ENCODE measurements at places on chromosomes 1 and 21. TPM values are rescaled to one million over a fixed set of nuclear protein-coding genes. Genes with fewer than 3 reads are reported as not detected.

- DNase-seq = no peak
Observed at GRCh38 chr1:247574664-247575063, 13.5 kb upstream of the OR2G2 start.

- DNase-seq = no peak
Observed at GRCh38 chr1:196466166-196466565, 142.1 kb downstream of the KCNT2 start.

- DNase-seq = no peak
Observed at GRCh38 chr1:25996966-25997827, 666 bp downstream of the PAFAH2 start.

GRCh38 chr1:198155253-198155652 is 1.5 kb upstream of the NEK7 start:
- DNase-seq = no peak

DNA sequence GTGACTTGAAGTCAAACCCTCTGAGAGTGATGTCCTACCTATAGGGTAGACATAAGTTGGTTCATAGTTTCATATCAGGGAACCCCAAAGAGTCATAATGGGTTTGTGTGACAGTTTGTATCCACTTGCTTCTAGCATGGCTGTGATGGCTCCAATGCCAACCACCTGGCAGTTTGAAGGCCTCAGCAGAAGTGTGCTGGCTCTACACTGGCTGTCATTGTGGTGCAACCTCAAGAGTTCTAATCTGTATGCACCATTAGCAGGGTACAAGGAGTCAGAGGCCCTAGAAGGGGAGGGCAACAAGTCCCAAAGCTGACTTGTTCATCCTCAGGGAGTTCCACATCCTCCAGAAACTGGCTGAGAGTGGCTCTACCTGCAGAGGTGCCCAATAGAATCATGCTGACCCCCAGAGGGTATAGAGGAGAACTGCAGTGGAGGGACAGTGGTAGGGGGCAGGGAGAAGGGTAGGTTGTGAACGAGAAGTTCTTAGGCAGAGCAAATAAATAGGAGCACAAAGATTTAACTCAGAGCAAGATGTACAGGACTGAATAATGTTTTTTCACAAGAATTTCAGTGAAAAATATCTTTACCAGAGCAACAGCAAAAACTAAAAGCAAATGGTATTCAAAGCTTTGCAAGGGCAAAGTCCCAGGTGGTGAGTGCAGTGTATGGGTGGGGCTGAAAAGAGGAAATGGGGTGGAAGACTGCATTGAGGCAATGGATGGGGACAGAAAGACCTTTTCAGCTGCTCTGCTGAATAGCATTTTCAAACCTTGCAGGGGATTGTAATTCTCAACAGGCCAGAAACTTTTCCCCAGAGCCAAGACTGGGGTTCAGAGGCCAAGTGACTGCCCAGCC is 3.2 kb downstream of the FCRL2 start:
- no peak for DNase-seq

Gene BLACAT1
- total RNA-seq = not detected

DNA sequence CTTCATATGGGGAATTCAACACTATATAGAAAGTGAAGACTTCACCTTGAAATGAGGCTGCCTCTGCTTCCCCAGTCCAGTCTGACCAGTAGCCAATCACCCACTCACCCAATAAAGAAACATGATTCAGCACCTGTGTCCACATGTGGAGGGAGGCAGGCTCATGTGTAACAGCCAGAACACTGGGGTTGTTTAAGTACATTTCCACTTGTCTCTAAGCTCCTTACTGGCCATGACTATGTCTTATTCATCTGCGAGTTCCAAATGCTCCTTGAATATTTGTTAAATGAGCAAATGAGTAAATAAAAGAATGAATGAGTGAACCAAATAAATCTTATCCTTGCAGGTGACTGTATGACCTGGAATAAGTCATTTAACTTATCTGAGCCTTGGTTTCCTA is 100.1 kb downstream of the BRINP2 start:
- no peak for DNase-seq

GRCh38 chr1:25484096-25484495 is 53.4 kb downstream of the MACO1 start:
- peak; percentile 72 for DNase-seq

- peak; percentile 80 for DNase-seq
Observed at GRCh38 chr1:39105841-39106765, 80.0 kb downstream of the NDUFS5 start.

DNA sequence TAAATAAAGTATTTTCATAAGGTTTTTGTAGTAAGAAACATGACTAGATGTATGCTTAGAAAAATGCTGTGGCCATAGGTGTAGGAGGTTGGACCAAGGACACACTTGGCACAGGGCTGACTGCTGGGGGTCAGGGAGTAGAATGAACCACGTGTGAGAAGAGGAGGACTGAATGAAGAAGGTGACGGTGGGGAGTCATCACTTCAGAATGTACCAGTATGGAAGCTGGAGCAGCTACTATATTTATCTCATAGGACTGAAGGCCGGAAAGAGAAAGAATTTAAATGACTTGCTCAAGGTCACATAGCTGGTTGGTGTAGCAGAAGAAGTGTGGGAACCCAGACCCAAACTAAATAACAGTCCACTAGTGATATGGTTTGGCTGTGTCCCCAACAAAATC is 79.8 kb upstream of the HAO2 start:
- no peak for DNase-seq

Gene SEMA4A
- total RNA-seq = 2.6 TPM

Gene SOX13
- total RNA-seq = 37.2 TPM

DNA sequence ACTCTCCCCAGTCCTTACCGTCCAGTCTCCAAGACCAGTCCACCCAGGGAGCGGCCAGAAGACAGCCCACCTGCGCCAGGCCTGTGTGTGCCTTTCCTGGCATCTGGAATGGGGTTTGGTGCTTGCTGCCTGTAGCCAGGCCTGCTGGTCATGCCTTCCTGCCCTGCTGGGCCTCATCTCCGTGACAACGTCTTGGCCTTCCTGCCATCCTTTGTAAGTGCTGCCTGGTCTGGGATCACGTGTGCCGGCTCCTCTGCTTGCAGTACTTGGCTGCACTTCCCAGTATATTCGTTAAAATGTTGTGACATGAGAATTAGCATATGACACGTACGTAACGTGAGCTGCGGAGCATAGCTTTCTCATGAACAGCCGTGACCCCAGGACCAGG is 145.3 kb upstream of the COL6A1 start:
- DNase-seq = no peak

DNA sequence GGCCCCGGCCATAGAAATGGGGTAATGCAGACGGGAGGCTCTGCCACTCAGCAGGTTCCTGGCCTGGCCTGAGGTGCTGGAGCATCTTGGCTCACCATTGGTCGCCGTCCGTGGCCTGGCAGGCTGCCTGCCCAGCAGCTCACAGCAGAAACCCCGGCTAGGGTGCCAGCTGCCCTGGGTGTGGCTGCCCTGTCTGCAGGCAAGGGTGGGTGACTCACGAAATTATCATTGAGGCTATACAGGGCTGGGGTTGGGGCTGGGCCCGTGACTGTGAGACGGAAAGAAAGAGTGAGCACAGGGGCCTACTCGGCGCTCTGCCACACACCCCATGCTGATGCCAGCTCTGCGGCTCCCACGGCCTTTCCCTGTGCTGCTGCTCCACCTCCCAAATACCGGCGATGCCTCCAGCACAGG is 8.0 kb upstream of the PKP1 start:
- no peak for DNase-seq

Gene PTGFR
- 3.0 TPM for total RNA-seq

Gene OR6Y1
- not detected for total RNA-seq

GRCh38 chr1:84077476-84078107 is 66.5 kb upstream of the PRKACB start:
- peak; percentile 83 for DNase-seq

GRCh38 chr1:229228522-229228921 is 42.4 kb upstream of the RAB4A start:
- DNase-seq = no peak

DNA sequence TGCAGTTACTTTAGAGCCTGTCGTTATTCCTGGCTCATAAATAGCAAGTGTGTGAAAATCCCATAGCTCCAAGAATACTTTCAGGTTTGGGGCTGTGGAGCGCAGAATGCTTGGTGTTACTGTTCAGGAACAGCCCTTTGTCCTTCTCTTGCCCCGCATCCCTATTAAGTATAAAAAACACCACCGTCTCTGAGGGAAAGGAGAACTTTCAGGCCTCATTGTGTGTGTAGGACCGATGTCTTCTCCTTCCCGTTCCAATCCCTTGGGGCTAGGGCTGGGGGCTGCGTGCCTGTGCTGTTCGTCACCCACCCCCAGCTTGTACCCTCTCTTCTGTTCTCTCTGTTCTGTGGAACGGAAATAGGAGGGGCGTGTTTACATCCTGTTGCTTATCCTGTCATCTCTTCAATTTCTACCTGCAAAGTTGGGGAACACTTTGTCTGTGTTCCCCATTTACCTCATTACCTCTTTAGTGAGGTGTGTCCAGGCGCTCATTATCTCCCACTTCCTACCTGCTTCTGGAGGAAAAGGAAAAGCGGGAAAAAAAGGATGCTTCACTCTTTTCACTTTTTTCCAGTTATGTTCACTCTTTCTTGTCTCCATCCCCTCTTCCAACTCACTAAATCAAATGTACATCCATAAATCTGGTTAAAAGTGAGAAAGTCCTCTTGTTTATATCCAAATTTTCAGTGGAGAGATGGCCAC is 788 bp upstream of the TXNIP start:
- no peak for DNase-seq

DNA sequence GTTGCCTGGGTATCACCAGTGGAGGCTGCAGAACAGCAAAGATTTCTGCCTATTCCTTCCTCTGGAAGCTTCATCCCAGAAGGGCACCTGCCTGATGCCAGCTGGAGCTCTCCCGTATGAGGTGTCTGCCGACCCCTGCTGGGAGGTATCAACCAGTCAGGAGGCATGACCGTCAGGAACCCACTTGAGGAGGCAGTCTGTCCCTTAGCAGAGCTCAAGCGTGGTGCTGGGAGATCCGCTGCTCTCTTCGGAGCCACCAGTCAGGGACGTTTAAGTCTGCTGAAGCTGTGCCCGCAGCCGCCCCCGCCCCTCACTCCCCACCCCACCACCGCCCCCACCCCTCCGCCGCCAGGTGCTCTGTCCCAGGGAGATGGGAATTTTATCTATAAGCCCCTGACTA is 23.1 kb upstream of the HFM1 start:
- DNase-seq = no peak

DNA sequence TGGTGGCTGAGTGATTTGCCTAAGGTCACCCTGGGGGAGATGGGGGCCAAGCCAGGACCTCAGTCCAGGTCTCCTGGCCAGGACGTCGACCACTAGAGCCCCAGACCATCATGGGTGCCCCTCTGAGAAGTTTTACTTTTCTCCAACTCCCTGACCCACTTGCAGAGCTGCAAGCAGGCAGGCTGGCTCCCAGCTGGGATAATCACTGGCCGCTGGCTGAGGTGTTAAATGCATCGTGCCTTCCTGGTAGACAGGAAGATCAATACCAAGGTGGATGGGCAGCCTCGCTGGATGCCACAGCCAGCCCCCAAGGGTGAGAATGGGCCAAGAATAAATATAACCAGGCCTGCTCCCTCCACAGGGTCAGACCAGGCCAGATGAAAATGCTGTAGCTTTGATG is 106.2 kb downstream of the EPHB2 start:
- DNase-seq = no peak

DNA sequence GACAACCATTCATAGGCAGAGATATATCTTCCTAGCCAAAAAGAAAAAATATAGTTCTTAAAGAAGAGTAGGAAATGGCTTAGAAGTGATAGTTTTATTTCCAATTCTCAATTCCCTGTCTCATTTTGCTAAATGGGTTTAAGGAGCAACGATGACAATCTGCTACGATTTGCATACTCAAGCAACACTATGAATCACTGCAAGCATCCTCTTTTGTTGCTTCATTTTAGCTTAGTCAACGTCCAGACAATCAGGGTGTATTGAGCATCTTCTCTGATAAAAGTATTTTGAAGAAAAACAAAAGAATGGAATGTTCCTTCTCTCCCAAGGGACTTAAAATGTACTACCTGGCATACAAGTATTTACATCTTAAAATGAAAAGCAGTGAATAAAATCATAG is 80.6 kb downstream of the RGS7 start:
- no peak for DNase-seq
